ENCODE measurements at places on chromosomes 7 and 10.

DNA sequence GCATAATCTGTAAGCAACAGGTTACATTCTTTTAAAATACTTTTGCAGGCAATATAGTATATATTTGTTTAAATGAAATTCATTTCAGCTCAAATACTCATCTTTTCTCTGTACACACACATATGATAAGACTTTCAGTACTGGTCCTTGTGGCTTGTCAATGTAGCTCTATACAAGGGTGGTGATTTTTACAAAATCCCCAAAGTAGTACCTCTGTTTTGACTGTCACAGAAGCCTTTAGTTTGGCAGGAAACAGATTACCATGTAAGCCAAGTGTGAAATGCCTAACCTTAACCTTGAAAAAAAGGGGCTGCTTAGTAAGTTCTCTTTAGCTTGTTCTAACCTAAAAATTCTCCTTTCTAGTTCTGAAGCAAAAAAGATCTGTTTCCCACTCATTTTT is 87.9 kb downstream of the KCND2 start:
- DNase-seq = no peak

- DNase-seq = no peak
These were observed 82.5 kb downstream of the TMEM168 start for GRCh38 chr7:112707655-112708054.

GRCh38 chr10:51001587-51001986 is 72.7 kb upstream of the PRKG1 start:
- no peak for DNase-seq

- peak; percentile 53 for DNase-seq
These were observed 38.3 kb downstream of the AKR1B1 start for GRCh38 chr7:134420424-134421125.

- DNase-seq = no peak
These were observed 34.9 kb upstream of the TMEM248 start for GRCh38 chr7:66886152-66886551.

DNA sequence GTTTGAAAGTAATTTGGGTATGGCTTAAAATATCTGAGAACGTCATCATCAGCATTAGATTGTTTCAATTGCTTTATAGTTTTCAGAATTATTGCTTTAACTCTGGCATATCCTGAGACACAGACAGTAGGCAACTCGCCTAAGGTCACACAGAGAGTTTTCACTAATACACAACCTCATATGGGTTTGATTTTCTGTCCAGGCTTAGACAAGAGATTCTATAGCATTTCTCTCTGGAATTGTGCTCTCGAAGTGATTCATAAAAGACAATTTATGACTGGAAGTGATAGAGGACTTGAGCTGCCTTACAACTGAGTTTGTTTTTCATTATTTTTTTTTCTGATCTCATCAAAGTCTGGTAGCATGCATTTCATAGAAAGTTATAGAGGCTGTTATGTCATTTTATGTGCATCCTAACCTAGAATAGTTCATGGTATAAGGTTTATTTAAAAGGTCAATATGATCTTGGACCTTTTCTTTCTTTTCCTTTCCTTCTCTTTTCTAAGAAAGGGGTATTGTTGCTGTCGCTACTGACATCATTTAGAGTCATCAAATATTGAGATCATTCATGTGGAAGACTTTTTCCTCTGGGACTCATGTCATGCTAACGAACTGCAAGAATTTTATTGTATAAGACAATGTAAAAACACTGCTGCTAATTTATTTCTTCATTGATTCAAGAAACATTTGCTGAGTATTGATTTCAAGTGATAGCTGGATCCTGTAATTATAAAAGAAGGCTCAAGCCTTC is 278.2 kb downstream of the PLXDC2 start:
- DNase-seq = no peak

GRCh38 chr7:149199234-149199995 is 4.1 kb downstream of the ZNF282 start:
- DNase-seq = no peak

DNA sequence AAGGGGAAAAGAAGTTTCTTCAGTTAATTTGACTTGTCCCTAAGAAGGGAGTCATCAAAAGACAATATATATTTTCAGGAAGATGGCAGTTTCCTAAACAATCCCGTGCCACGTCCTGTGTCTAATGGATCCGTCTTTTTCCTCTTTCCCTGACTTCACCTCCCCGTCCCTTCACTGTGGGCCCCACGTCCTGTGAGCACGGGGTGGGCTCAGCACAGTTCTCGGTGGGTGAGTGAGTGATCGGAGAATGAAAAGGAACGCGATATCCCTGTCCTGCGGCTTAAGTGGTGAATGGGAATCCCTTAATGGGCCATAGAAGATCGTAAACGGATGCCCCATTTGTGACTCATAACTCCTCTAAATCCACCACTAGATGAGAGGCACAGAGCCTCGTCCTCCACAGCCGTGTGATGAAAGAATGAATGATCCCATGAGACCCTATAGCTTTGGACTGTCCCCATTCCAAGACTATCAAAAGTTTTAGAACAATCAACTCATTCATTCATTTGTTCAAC is 63.5 kb upstream of the PITRM1 start:
- DNase-seq = no peak

DNA sequence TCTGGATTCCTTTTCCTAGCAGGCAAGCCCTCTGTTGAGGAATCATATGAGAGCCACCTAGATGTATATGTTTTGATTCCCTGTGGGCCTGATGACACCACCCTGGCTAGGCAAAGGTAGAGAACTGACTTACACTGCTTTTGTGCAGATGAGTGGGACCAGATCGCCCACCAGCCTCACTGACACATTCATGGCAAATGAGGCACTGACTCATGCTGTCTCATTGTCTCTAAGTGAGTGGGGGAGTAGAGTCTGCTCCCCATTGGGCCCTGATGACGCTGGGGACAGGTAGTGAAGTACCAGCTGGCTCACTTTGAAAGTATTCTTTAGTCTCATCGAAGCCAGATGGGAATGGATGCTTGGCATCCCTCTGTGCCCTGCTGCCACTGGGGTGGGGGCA is 326.3 kb downstream of the ABCA13 start:
- DNase-seq = no peak

GRCh38 chr10:70558871-70559810 is 43.4 kb downstream of the PRF1 start:
- peak; percentile 84 for DNase-seq

DNA sequence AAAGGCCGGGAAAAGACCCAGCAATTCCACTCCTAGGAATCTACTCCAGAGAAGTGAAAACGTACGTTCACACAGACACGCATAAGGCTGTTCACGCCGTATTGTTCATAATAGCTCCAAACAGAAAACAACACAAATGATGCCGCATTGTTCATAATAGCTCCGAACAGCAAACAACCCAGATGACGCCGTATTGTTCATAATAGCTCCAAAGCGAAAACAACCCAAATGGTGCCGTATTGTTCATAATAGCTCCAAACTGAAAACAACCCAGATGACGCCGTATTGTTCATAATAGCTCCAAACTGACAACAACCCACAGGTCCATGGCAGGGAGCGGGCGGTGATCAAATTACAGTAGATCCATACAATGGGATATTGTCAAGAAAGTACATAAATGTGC is 85.2 kb upstream of the DNAAF5 start:
- no peak for DNase-seq

DNA sequence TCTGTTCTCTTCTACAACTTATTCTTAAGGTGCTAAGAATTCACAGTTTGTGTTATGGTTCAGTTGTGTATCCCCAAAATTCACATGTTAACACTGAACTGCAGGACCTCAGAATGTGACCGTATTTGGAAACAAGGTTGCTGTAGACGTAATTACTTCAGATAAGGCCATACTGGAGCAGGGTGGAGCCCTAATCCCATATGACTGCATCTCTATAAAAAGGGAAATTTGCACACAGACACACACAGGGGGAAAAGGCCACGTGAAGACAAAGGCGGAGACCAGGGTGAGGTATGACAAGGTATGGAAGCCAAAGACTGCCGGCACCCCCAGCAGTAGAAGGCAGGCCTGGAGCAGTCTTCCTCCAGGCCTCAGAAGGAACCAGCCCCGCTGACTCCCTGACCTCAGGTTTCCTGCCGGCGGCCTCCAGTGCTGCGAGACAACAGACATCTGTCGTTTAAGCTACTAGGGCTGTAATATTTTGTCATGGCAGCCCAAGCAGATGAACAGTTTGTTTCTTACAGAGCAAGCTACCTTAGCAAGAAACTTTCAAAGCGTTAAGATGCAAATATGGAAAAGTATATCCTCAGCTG is 98.7 kb downstream of the PROSER2 start:
- DNase-seq = no peak

GRCh38 chr10:19874791-19875190 is 58.6 kb downstream of the PLXDC2 start:
- DNase-seq = no peak

DNA sequence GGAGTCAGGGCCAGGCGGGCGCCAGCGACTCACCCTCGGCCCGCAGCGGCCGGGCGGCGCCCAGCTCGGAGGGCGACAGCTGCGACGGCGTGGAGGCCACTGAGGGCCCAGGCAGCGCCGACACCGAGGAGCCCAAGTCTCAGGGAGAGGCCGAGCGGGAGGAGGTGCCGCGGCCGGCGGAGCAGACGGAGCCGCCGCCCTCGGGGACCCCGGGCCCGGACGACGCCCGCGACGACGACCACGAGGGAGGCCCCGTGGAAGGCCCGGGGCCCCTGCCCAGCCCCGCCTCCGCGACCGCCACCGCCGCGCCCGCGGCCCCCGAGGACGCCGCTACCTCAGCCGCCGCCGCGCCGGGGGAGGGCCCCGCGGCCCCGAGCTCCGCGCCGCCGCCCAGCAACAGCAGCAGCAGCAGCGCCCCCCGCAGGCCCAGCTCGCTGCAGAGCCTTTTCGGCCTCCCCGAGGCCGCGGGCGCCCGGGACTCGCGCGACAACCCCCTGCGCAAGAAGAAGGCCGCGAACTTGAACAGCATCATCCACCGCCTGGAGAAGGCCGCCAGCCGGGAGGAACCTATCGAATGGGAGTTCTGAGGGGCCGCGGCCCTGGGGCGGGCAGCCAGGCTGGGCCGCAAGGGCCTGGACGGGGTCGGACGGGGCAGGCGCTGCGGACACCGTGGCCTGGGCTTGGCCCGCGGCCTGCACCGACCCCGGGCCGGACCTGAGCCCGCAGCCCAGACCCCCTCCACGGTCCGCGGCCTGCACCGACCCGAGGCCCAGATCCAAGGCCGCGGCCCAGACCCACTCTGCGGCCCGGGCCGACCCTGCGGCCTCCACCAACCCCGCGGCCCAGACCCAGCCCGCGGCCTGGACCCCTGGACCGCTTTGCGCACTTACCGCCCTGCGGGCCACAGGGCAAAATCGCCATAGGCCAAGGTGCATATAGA is 37.9 kb upstream of the SH2B2 start:
- no peak for DNase-seq

DNA sequence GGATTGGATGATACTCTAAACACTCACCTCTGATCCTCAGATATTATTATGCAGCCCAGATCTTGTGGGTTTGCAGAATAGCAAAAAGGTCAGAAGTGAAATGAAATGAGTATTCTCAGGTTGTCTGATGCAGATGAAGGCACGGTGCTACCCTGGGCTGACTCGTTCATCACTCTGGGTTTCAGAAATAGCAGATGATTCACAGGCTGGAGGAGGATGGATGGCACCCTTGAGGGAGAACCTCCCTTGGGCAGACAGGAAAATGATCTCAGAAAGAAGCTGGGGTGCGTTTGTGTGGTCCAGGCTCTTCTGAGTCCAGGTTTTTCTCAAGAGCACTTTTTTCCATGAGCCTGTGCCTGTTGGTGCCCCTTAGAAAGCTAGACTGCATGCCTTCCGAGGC is 515.8 kb upstream of the MKI67 start:
- DNase-seq = no peak

GRCh38 chr7:143983960-143984359 is 16.2 kb upstream of the OR6B1 start:
- DNase-seq = no peak

DNA sequence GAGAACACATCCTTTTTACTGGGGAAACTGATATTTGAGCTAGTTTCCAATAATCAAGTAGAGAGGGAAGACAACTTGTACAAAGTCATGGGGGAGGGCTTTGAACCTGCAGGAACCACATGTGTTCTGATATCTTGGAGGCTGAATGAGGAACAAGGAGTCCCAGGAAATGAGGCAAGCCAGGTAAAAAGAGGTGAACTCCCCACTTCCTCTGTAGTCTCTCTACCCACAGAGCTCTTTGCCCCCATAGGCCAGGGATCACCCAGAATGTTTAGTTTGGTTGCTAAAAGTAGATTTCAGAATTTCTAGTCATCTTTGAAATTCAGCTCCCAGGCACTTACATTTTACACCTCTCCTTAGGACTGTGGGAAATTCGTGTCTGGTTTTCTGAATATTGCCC is 276.4 kb downstream of the SFMBT2 start:
- no peak for DNase-seq

- no peak for DNase-seq
These were observed 20.4 kb upstream of the FAM20C start for GRCh38 chr7:171912-172515.

- DNase-seq = no peak
These were observed 86.3 kb upstream of the NFE2L3 start for GRCh38 chr7:26065652-26066051.

DNA sequence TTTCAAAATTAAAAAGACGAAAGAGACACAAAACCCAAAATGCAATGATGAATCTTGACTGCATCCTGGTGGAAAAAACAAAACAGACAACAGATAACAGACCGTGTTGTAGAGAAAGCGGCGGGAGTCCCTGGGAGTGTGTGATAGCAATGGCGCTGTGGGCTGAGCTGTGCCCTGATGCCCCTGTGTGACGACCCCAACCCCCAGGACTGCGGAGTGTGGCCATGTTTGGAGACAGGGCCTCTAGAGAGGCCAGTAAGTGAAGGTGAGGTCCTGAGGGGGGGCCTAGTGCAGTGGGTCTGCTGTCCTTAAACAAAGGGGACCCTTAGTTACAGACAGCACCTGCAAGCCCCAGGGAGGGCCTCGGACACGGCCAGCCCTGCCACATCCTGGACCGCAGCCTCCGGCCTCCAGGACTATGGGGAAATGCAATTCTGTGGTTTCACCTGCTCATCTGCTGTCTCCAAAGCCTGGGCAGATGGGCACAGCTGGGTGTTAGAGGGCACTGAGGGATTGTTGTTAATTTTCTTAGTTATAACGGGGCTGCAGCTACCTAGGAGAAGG is 277.7 kb downstream of the DNAJB6 start:
- DNase-seq = no peak

GRCh38 chr7:22864855-22865601 is 42.4 kb upstream of the TOMM7 start:
- no peak for DNase-seq

DNA sequence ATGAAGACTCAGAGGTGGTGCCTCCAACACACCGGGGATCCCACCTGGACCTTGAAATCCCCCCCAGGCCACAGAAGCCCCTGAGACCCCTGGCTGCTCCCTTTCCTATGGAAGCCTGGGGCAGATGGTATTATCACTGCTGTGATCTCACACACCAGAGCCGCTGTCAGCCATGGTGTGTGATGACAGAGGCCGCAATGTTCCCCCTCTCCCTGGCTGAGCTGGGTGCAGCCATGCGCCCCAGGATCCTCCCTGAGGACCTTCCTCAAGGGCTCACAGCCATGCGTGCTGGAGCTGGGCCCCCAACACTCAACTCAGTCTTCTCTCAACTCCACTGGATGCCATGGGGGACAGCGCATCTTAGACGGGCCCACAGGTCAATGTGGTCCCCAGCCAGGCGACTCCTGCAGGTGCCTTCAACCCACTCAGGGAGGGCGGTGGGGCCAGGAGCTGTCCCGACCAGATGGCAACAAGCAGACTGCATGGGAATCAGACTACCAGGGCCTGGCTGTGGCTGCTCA is 44.9 kb downstream of the VIPR2 start:
- DNase-seq = no peak
